ENCODE measurements at places on chromosomes 6 and 20.

- DNase-seq = peak; percentile 25
Observed at GRCh38 chr6:73180763-73181619, 44.3 kb downstream of the KHDC1L start.

DNA sequence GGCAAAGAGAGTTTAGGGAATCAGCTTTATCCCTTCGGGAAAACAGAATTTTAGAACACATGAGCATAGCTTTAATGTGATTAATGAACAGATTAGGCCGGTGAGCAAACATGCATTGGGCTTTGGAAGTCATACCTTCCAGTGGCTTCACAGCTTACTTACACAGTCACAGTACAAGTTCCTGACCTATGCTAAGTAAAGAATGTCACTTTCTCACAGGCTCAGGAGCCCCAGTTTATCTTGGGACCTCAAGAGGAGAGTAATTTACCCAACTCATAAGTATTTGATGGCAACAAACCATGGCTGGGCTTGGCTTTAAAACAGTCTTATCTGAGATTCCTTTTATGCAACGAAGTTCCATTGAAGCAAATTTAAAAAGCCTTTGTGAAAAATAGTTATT lies 195.9 kb downstream of the AKAP7 start:
- no peak for DNase-seq

- DNase-seq = no peak
Observed at GRCh38 chr20:23146857-23147637, 60.9 kb upstream of the CD93 start.

DNA sequence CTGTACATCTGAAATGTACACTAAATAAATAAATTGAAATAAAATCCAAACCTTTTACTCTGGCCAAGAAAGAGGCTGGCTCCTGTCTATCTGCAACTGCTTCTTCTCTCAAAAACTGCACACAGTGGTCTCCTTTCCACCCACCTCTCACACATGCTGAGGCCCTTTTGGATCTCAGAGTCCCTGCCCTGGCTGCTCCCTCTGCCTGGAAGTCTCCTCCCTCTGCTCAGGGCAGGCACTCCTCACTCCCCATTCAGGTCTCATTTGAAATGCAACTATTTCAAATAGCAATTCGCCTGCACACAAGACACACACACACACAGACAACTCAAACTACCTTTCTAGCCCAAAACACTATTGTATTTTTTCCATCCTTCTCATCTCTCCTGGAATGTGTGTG lies 348.8 kb downstream of the PKHD1 start:
- DNase-seq = no peak

- DNase-seq = no peak
Observed at GRCh38 chr6:19137505-19137904, 699.7 kb upstream of the ID4 start.

- peak; percentile 40 for DNase-seq
Observed at GRCh38 chr6:105994591-105995390, 91.3 kb upstream of the PRDM1 start.

- no peak for DNase-seq
Observed at GRCh38 chr6:28322661-28323060, 13.3 kb downstream of the ZSCAN31 start.
